ENCODE measurements at places on chromosomes 6 and 20. TPM values are rescaled to one million over a fixed set of nuclear protein-coding genes. Genes with fewer than 3 reads are reported as not detected.

The CGAS gene
- not detected for total RNA-seq

The LRFN2 gene
- not detected for total RNA-seq

The SLC16A10 gene
- total RNA-seq, result 0.41 TPM

The LY6G5B gene
- total RNA-seq, result 1.2 TPM

The EDN1 gene
- total RNA-seq, result 24.0 TPM

GRCh38 chr6:87968435-87969278 lies 79.0 kb upstream of the SPACA1 start:
- DNase-seq, result no peak

- no peak for DNase-seq
These were observed 34.1 kb upstream of the ID1 start for GRCh38 chr20:31570735-31571617.

DNA sequence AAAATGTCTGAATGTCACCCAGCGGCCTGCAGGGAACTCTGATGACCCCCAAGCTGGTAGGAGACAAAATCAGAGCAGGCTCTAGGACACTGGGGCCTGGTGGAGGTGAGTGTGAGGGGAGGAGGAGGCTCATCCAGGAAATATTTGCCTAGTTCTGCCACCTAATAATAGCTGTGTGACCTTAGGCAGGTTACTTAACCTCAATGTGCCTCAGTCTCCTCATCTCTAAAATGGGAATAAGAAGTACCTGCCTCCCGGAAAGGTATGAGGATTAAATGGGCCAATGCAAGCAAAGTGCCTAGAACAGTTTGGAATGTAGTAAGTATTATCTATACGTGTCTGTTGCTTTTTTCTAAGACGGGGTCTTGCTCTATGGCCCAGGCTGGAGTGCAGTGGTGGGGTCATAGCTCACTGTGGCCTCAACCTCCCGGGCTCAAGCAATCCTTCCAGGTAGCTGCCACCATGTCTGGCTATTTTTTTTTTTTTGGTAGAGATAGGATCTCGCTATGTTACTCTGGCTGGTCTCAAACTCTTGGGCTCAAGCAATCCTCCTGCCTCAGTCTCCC lies 60.4 kb downstream of the RAB44 start:
- DNase-seq, result no peak

DNA sequence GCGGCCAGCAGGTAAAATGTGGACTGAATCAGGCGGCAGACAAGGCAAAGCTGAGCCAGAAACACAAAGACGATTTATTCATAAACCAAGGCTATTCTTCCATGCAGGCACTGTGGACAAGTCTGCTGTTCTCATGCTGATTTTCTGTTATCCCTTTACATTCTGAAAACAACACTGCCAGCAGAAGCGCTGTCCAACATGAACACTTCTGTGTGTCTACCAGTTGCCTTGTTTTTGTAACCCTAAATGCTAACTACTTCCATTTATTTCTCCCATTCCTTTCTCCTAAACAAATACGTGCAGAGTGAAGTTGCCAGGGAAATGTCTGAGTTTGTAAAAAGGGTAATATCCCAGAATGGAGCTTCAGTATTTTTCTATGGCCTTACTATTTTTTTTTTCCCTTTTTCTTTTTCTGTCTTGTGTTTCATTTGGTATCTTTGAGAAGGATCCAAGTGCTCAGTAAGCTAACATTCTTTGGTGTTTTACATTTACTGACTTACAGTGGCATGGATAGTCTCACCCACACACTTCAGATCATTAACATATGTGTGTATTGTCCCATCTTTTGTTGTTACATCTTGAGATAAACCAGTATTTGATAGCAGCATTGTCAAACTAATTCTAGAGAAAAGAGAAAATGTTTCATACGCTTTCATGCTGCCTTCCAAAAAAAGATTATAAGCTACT lies 1308.9 kb upstream of the MAP3K7 start:
- no peak for DNase-seq

GRCh38 chr20:51132279-51132678 lies 109.4 kb upstream of the KCNG1 start:
- no peak for DNase-seq

- peak; percentile 28 for DNase-seq
These were observed 96.9 kb downstream of the TCP11 start for GRCh38 chr6:35044145-35044745.

GRCh38 chr6:89140347-89141156 lies 5.3 kb upstream of the PM20D2 start:
- DNase-seq, result no peak

DNA sequence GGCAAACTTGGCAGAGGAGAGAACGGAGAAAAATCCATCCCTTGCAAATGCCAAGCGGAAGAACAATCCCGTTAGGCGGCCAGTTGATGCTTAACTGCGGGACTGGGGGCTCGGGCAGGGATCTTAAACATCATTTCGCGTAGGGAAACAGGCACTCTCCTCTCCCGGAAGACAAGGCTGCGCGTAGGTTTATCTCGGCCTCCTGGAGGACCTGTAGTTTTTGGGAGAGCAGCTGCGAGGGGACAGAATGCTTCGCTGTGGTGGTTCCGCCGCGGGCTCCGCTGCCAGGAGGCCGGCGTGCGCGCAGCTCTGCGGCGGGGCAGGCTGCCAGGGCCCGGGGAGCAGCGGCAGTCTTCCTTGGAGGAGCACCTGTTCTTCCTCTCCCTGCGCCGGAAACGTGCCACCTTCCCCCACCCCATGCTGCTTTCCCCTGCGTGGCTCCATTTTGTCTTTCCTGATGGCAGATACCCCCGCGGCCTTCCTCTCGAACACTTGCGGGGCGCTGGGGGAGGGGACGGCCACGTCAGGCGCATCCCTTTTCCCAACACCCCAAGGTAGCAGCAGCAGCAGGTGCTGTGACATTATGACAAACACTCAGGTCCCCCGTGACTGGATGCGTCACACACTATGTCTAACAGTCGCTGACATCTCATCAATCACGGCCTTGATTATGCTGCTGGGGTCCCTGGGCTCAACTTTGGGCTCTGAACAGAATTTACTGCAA lies 230.7 kb upstream of the BTBD3 start:
- DNase-seq, result no peak
